ENCODE measurements at places on chromosomes 13 and 19.

- H3K4me1 ChIP-seq = peaks cover 6% of the 10 kb centered on the region
- no peak overlapping the region for H3K4me3 ChIP-seq
- H3K27ac ChIP-seq = no peak overlapping the region
- DNase-seq = no peak
- H3K36me3 ChIP-seq = no peaks in the 10 kb centered on the region
These were observed 298.8 kb downstream of the SHISA2 start for GRCh38 chr13:25752957-25753551.

- H3K4me1 ChIP-seq = no peaks in the 10 kb centered on the region
- H3K27me3 ChIP-seq = no peaks in the 10 kb centered on the region
- DNase-seq = no peak
- no peak overlapping the region for H3K4me3 ChIP-seq
These were observed 17.2 kb upstream of the SLITRK6 start for GRCh38 chr13:85816413-85816812.

- no peak overlapping the region for H3K4me3 ChIP-seq
- DNase-seq = no peak
- peaks cover 2% of the 10 kb centered on the region for H3K36me3 ChIP-seq
- H3K27ac ChIP-seq = no peak overlapping the region
These were observed 42.7 kb downstream of the ADPRHL1 start for GRCh38 chr13:113410472-113411201.

- DNase-seq = no peak
- no peaks in the 10 kb centered on the region for H3K27me3 ChIP-seq
- H3K4me3 ChIP-seq = no peak overlapping the region
- no peak overlapping the region for H3K27ac ChIP-seq
- H3K4me1 ChIP-seq = peaks cover 3% of the 10 kb centered on the region
- no peaks in the 10 kb centered on the region for H3K36me3 ChIP-seq
These were observed 338.2 kb downstream of the UQCRFS1 start for GRCh38 chr19:28874742-28875141.

- peaks cover 18% of the 10 kb centered on the region for H3K4me1 ChIP-seq
- H3K4me3 ChIP-seq = no peak overlapping the region
- H3K27me3 ChIP-seq = peaks cover 7% of the 10 kb centered on the region
These were observed 3.6 kb upstream of the KMT5C start for GRCh38 chr19:55336101-55336500.

GRCh38 chr13:51155161-51155560 lies 44.1 kb upstream of the C13orf42 start:
- no peak overlapping the region for H3K27ac ChIP-seq
- peaks cover 5% of the 10 kb centered on the region for H3K27me3 ChIP-seq
- peaks cover 4% of the 10 kb centered on the region for H3K4me1 ChIP-seq
- no peak for DNase-seq
- no peaks in the 10 kb centered on the region for H3K36me3 ChIP-seq

DNA sequence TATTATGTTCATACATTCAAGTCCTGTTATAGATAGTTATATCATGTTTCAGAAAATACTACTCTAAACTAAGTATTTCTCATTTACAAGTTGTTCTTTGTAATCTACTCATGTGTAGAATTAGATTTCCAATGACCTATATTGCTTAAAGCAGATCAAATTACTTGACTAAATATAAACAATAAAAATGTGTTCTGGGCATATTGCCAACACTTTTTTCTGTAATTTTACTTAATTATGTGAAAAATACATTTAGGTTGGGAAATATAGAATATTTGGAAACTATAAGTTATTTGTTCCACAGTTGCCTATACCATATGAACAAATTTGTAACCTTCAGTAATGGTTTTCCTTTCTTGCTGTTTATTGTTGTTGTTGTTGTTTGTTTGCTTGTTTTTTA lies 275.2 kb upstream of the PCDH9 start:
- no peaks in the 10 kb centered on the region for H3K27me3 ChIP-seq
- H3K4me1 ChIP-seq = peaks cover 10% of the 10 kb centered on the region
- no peak for DNase-seq
- H3K4me3 ChIP-seq = no peak overlapping the region
- H3K36me3 ChIP-seq = no peaks in the 10 kb centered on the region
- no peak overlapping the region for H3K27ac ChIP-seq

DNA sequence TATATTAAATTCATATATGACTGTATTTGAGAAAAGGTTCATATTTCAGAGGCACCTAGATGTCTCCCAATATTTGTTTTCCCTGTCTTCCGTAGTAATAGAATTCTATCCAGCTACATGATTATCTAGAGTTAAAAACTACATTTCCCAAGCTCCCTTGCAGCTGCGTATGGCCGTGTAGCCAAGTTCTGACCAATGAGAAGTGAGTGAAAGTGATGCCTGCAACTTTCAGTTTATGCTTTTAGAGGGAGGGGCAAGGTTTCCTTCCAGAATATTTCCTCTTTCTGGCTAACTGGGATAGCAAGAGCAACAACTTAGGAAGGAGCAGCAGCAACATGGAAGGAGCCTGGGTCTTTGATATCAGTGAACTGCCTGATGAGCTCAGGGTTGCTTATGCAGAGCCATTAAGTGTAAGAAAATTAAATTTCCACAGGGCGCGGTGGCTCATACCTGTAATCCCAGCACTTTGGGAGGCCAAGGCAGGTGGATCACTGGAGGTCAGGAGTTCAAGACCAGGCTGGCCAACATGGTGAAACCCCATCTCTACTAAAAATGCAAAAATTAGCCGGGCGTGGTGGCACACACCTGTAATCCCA lies 23.2 kb upstream of the CYP2A13 start:
- H3K36me3 ChIP-seq = no peaks in the 10 kb centered on the region
- no peak overlapping the region for H3K27ac ChIP-seq

DNA sequence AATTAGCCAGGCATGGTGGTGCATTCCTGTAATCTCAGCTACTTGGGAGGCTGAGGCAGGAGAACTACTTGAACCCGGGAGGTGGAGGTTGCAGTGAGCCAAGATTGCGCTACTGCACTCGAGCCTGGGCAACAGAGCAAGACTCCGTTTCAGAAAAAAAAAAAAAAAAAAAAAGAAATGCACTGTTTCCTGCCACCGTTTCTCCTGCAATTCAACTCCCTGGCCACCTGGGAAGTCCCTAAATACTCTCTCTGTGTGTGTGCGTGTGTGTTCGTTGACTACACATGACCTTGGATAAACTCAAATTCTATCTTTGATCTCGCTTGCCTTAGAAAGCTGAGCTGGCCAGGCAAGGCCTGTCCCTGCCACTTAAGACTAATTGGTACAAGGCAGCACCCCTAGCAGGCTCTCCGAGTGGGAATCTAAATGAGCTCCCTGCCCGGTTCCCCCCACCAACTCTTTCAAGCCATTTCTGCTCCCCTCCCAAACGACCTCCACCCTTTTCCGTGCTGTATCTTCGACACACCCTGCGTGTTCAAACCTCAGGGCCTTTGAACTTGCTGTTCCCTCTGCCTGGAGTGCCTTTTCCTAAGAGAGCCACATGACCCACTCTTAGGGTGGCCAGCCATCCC lies 5.2 kb upstream of the BCAT2 start:
- peak overlapping the region; percentile 35 for H3K4me3 ChIP-seq
- no peaks in the 10 kb centered on the region for H3K36me3 ChIP-seq
- no peak for DNase-seq
- H3K27ac ChIP-seq = no peak overlapping the region
- peaks cover 16% of the 10 kb centered on the region for H3K4me1 ChIP-seq
- H3K27me3 ChIP-seq = no peaks in the 10 kb centered on the region

DNA sequence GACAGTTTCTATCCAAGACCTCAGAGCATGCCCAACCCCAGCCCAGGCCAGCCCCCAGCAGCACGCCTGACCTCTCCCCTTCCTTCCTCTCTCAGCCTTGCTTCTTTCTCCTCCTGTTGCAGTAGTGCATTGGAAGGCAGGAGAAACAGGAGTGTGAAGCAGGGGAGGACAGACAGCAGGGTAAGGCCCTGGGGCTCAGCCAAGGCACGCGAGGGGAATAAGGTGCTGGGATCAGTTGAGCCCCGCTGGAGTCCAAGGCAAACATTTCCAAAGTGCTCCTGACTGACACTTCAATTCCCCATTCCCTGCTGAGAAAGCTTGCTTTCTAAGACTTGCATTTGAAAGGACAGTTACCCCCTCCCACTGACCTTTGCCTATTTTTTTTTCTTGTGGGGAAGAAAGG lies 73.1 kb upstream of the OLFM4 start:
- H3K36me3 ChIP-seq = no peaks in the 10 kb centered on the region
- peak overlapping the region; percentile 89 for H3K27ac ChIP-seq
- H3K4me1 ChIP-seq = peaks cover 35% of the 10 kb centered on the region
- peak overlapping the region; percentile 61 for H3K4me3 ChIP-seq
- no peak for DNase-seq

DNA sequence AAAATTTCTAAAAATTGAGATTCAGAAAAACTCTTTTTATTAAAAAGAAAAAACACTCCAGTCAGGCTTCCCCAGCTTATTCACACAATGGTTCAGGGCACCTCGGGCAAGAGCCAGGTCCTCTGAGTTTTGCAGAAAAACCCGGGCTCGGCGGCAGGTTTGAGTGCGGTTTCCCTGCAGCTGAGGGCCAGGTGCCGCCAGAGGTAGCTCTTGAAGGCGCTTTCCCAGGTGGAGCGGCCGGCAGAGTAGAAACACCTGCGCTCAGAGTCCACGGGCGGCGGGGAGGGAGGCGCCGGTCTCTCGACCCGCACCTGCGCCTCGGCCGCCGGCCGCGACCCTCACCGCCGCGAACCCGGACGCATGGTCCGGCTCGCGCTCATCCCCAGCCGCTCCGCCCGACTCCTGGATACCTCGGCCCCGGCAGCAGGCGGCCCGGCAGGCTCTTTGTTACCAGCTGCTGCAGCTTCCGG lies 444 bp downstream of the PROSER1 start:
- H3K36me3 ChIP-seq = no peaks in the 10 kb centered on the region
- H3K4me3 ChIP-seq = peak overlapping the region; percentile 90
- H3K27ac ChIP-seq = peak overlapping the region; percentile 100
- peaks cover 55% of the 10 kb centered on the region for H3K4me1 ChIP-seq

- no peak overlapping the region for H3K4me3 ChIP-seq
- no peaks in the 10 kb centered on the region for H3K27me3 ChIP-seq
- H3K36me3 ChIP-seq = no peaks in the 10 kb centered on the region
- H3K4me1 ChIP-seq = peaks cover 50% of the 10 kb centered on the region
These were observed 180.8 kb upstream of the RFC3 start for GRCh38 chr13:33636955-33637670.

DNA sequence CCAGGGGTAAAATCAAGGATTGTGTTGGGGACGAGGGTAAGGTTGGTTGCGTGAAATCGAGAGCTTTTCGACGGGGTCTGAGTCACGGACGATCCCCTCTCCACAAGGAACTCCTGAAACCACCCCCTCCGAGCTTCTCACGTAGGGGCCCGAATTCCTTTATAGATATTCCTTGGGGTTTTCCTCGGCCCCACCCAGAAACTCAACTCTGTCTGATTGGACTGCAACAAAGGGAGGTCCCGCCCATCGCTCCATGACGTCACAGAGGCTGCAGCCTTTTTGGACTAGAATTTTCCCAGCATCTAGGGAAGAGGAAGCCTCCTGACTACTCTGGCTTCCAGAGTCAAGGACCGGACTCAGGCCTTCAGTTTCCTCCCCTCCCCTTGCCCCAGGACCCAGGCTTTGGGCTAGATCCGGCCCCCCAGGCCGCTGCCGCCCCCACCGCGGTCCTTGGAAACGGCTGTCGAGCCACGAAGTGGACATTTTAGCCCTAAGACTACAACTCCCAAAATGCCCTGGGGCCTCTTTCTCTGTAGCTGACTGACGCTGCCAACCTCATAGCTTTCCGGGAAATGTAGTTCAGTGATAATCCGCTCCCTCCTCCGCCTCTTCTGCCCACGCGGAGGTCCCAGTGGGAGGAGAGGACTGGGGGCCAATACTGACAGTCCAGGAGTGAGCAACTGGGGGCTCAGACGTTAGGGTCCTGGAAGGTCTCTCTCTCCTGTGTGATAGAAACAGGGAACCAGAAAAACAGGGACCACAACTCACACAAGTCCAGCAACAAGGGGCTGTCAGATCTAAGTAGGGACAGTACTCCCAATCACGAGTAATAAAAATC lies at the start of gene IZUMO1:
TSS of gene IZUMO1 (minus strand) at position 172 of the 838 bp plus-strand sequence. CDS start 1,050 bp downstream, outside the sequence.
- peak; percentile 77 for DNase-seq
- peak within 1 kb of the TSS; percentile 71 for H3K27ac ChIP-seq
- H3K36me3 ChIP-seq = peaks cover 3% of the 10 kb centered on the region
- peak within 1 kb of the TSS; percentile 84 for H3K4me3 ChIP-seq
- H3K4me1 ChIP-seq = peaks cover 18% of the 10 kb centered on the region
- peaks cover 40% of the 10 kb centered on the region for H3K27me3 ChIP-seq

GRCh38 chr13:21079761-21080592 lies 18.6 kb upstream of the LATS2 start:
- H3K27me3 ChIP-seq = peaks cover 13% of the 10 kb centered on the region
- no peak overlapping the region for H3K27ac ChIP-seq

GRCh38 chr13:53104136-53104535 lies 75.5 kb downstream of the OLFM4 start:
- no peak for DNase-seq
- no peaks in the 10 kb centered on the region for H3K27me3 ChIP-seq
- H3K27ac ChIP-seq = no peak overlapping the region
- no peaks in the 10 kb centered on the region for H3K4me1 ChIP-seq

DNA sequence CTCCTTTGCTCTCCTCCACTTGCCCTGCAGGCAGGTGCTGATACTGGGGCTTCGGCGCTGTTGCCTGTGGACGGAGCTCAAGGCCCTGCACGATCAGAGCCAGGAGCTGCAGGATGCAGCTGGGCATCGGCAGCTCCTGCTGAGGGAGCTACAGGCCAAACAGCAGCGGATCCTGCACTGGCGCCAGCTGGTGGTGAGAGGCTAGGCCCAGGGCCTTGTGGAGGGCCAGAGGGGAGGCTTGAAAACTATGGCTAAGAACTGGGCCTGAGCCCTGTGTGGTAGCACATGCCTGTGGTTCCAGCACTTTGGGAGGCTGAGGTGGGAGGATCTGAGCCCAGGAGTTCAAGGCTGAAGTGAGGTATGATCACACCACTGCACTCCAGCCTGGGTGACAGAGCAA lies 6.3 kb downstream of the HAUS5 start:
- DNase-seq = no peak
- H3K4me3 ChIP-seq = no peak overlapping the region

- H3K4me1 ChIP-seq = no peaks in the 10 kb centered on the region
- H3K4me3 ChIP-seq = no peak overlapping the region
- H3K27me3 ChIP-seq = no peaks in the 10 kb centered on the region
- peaks cover 9% of the 10 kb centered on the region for H3K36me3 ChIP-seq
- no peak overlapping the region for H3K27ac ChIP-seq
- no peak for DNase-seq
These were observed 22.5 kb downstream of the LIG1 start for GRCh38 chr19:48147597-48148175.

DNA sequence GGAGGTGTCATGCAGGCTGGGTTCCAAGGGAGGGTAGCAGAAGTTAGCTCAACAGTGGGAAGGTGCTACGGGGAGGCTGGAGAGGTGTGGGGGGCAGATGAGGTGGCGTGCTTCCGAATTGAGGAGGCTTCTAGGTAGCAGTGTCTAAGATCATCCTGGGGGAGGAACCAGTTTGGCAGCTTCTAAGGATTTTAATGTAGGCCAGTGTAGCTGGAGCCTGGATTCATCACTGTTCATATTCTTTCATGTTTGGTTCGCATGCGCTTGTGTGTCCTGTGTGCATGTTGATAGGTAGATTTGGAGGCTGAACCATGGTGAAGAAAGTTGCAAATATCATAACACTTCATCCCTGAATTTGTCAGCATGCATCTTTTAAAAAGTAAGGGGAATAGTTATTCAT lies 86.7 kb downstream of the GPR12 start:
- DNase-seq = no peak
- H3K4me1 ChIP-seq = peaks cover 4% of the 10 kb centered on the region
- H3K4me3 ChIP-seq = no peak overlapping the region
- no peaks in the 10 kb centered on the region for H3K27me3 ChIP-seq

Data from neural crest cell (in vitro differentiated cells).